Lower leg skin (tissue), 4 donors: ENCODE measurements at places on chromosomes 5 and 9. TPM values are rescaled to one million over a fixed set of nuclear protein-coding genes. Genes with fewer than 3 reads are reported as not detected.

CER1 gene
- total RNA-seq, result not detected

LRRC19 gene
- not detected for total RNA-seq

FOXD4 gene
- 0.91 TPM for total RNA-seq

PCDHB4 gene
- 2.8 TPM for total RNA-seq

BAAT gene
- total RNA-seq, result not detected

SLC27A4 gene
- total RNA-seq, result 69.7 TPM

CDH9 gene
- not detected for total RNA-seq

SPINK13 gene
- total RNA-seq, result not detected

SLC6A18 gene
- total RNA-seq, result not detected

SLC34A1 gene
- 0.12 TPM for total RNA-seq

DNA sequence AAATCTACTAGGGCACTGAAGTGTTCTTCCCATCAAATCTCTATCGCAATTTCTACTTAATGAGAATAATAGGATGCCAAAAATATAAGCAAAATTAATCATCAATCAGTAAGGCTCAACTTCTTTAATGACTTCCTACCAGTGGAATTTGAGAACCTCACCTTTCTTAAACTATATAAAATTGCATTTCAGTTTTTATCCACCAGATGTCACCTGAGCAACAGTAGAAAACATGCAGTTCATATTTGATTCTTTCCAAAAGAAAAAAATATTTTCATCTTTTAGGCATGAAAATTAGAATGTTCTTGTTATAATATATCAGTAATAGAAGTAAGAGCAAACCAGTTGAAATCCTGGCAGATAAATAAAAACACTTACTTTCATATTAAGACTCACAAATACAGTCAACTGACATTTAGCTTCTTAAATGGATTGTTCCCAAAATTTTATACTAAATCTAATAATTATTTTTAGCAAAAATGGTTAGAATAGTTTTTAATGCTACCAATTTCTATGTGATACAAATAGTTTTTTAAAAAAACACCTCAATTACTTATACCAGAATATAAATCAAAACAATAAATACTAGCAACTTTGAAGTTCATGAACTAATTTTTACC, 13.4 kb upstream of the CCDC112 start:
- no peak for DNase-seq

GRCh38 chr5:146345578-146346366, 7.1 kb downstream of the POU4F3 start:
- no peak for DNase-seq

- no peak for DNase-seq
Observed at GRCh38 chr5:143197260-143197656, 206.2 kb downstream of the NR3C1 start.

DNA sequence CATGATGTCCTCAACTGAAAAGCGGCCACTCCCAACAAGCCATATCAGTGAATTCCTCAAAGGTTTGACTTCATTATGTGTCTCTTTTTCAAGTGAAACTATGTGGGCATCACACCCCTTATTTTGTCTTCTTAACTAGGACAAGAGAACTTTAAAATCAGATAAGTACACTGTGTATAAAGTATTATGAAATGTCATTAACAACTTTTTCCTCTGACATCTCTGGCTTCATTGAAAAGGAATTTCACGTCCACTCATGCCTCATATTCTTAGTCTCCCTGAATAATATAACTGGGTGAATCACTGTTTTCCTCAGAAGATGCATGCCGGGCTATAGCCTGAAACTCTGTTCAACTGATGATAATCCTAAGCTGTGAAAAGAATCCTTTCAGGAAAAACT, 415.8 kb downstream of the ACTL7B start:
- DNase-seq, result no peak

GRCh38 chr9:130042406-130042884, 544 bp downstream of the FNBP1 start:
- DNase-seq, result no peak

DNA sequence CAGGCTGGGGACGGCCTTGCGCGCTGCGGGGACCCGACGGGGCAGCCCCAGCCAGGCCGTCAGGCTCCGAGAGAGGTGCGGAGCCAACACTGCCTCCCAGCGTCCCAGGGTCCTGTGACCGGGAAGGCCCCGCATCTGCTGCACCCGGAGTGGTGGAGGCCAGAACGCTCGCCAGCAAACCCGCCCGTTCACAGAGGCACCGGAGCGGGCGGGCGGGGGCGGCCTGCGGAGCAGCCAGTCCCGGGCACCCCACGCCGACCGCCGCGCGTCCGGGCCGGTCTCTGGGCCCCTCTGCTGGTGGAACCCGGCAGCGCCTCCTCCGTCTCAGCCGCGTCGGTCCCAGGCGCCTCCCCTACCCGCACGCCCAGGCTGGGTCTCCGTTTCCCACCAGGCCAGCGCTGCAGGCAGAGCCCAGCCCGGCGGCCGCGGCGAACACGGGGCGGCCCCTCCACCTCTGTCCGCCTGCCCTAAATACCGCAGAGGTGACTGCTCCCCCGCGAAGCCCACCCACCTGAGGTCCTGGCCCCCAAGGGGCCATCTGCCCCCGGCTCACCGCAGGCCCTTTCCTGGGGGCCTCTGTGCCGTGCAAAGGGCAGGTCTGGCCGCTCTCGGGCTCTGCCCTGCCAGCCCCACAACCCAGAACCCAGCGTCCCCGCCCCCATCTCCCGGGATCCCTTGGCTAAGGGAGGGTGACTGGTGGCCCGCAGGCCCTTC, 15.9 kb downstream of the EXD3 start:
- peak; percentile 91 for DNase-seq

GRCh38 chr5:131268758-131269370, 5.0 kb downstream of the CDC42SE2 start:
- DNase-seq, result no peak

GRCh38 chr9:137365552-137366444, 57.2 kb downstream of the EXD3 start:
- no peak for DNase-seq

DNA sequence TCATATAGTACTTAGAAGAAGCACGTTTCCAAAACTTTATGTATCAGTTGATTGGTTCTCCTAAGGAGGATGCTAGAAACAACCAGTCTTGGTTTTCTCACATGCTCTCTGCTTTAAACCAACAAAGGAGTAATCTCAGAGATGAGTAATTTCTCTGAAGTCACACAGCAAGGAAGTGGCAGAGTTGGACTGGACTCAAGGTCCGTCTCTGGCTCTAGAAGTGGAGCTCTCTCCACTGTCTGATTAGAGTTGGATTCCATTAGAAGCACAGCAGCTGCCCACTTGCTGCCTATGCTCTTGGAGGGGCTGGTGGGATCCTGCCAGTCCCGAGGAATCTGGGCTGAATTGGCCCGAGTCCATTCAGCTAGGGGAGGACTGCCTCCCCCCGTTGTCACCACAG, 21.0 kb downstream of the RALGPS1 start:
- no peak for DNase-seq

DNA sequence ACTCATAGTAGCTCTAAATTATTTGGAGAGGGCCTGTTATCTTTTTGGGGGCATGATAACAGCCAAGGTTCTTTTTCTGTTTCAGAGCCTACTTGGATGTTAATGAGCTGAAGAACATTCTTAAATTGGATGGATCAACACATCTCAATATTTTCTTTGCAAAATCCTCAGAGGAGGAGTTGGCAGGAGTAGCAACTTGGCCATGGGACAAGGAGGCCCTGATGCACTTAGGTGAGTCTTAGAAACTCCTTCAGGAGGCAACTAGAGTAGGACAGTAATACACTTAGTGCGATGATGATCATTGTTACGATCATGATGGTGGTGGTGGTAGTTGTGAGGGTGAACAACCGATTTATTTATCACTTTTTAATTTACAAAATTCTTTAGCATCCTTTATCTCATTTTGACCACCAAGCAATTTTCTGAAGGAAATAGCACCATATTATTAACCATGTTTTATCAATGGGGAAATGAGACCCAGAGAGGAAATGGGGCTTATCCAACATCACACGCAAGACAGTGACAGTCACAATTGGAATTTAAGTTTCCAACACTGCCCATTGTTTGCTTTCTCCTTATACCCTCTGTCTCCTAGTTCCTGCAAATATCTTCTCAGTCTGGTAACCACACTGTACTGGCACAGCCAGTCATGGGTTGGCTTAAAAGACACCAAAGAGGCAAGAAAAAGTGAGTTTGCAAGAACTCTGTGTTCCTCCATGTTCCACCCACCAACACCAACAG, 54.0 kb downstream of the PAPPA start:
- DNase-seq, result no peak

- no peak for DNase-seq
Observed at GRCh38 chr5:55173687-55174230, 782 bp upstream of the CDC20B start.

DNA sequence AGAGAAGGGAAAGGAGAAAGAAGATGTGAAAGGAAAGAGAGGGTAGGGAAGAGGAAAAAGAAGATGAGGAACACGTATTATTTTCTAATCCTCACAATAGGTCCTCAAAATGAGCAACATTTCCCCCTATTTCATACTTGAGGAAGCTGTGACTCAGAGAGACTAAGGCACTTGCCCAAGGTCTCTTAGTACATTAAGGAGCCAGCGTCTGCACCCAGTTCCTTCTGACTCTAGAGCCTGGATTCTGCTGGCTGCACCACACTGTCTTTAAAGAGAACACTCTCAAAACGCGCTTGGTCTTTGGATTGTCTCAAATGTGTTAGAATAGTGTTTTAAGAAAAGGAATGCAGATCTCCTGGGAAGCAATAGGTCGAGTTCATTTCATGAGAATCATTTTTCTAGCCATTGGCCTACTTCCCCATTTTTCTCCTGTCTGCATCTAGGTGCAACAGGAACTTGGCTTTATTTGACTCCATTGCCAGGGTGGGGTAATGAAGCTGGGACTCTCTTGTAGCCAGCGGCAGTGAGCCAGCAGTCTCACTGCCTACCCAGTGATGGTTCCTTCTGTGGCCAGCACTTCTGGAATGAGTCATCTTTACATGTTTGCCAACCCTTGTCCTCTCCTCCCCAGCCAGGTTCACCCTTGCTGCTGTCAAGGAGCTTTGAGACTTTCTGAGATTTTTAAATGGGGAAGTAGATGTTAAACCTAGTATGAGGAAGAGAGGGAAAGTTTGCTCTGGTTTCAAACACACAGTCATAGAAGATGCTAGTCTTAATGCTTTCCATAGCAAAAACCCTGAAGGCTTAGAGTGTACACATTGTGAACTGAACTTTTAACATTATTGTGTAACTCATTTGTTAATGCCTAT, 82.7 kb downstream of the DOCK8 start:
- peak; percentile 35 for DNase-seq

GRCh38 chr9:91060520-91061343, 259.1 kb downstream of the SYK start:
- DNase-seq, result peak; percentile 91

DNA sequence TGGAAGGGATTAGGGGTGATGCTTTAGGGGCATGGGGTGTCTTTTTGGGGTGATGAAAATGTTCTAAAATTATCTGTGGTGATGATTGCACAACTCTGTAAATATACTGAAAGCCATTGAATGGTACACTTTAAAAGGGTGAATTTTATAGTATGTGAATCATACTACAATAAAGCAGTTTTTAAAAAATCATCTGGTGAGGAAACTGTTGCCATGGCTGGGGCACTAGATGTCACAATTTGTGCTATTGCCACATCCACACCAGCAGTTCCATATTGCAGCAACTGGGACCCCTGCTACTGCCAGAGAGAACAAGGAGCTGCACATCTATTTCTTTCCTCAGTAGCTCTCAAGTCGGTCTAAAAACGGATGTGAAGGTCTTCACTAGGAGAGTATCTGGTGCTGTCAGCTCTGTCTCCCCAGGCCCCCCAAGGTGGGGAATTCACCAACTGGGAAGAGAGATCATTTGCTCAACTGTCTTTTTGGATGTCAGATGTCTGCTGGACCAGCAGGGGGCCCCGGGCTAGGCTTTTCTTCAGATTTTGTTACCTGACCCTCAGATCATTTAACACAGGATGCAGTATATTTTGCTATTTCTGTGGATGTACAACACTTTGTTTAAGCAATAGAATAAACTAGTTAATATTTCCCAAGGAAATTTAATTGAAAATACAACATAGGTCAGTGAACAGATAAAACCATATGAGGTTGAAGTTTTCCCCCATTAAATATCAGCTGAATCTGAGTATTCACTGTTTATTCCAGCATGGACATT, 13.2 kb downstream of the CMYA5 start:
- DNase-seq, result no peak

- DNase-seq, result peak; percentile 43
Observed at GRCh38 chr5:179292681-179293635, 52.3 kb downstream of the ADAMTS2 start.

- DNase-seq, result no peak
Observed at GRCh38 chr9:71678999-71679398, 89.3 kb downstream of the CEMIP2 start.

GRCh38 chr5:30581198-30581935, 612.1 kb upstream of the CDH6 start:
- no peak for DNase-seq

GRCh38 chr5:18968966-18969365, 1019.0 kb downstream of the CDH18 start:
- no peak for DNase-seq

GRCh38 chr9:129160712-129161533, 17.1 kb downstream of the IER5L start:
- no peak for DNase-seq
